ENCODE measurements at places on chromosomes 1 and 21.

- no peak for ATAC-seq
Measured at GRCh38 chr1:147177611-147178380, 5.5 kb upstream of the PRKAB2 start.

DNA sequence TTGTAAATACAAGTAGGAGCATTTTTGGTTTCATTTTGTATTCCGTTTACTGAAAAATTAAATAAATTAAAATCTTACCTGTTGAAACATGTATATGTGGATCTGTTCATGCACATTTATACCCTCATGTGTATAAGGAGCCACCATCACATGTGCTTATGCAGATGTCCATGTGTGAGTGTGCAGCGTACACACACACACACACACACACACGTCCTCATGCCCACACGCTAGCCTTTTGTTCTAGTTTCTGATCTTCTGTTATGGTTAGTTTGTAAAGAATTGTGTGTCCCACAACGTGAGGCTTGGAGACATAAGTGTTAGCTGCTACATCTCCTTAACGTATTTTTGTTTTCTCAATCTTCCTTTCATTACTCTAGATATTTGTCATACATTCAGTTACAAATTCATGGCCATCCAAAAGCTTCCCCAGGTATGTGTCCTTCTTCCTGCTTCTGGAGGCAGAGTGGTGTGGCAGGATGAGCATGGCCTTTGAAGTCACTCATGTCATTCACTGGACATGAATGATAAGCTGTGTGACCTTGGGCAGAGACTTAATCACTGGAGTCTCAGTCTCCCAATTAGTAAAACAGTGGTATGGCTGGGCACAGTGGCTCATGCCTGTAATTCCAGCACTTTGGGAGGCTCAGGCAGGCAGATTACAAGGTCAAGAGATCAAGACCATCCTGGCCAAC, 54.6 kb downstream of the TENT5C start:
- ATAC-seq, result no peak

DNA sequence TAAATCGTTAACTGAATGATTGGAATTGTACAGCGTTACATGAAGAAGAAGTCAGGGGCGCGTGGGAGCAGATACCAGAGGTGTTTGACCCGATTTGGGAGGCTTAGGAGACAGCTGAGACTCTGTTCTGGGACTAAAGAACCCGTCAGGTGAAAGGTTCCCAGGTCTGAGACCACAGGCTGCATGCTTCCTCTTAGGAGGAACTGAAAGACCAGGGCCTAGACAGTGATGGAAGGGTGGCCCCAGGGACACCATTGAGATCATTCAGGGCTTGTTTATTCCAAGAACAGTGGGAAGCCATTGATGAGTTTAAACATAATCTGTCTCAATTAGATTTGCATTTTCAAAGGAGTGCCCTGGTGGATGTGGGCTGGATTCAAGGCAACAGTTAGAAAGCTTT, 904 bp downstream of the KLF17 start:
- ATAC-seq, result no peak

- no peak for ATAC-seq
Measured at GRCh38 chr1:63350320-63350719, 17.1 kb upstream of the ALG6 start.

Measured in motor neuron (in vitro differentiated cells).